CD4-positive, alpha-beta T cell treated with Interleukin-4 for 1 hour (primary cell): ENCODE measurements at places on chromosomes 13 and 19.

GRCh38 chr19:54096617-54097106 lies 3.9 kb downstream of the OSCAR start:
- DNase-seq = peak; percentile 22

DNA sequence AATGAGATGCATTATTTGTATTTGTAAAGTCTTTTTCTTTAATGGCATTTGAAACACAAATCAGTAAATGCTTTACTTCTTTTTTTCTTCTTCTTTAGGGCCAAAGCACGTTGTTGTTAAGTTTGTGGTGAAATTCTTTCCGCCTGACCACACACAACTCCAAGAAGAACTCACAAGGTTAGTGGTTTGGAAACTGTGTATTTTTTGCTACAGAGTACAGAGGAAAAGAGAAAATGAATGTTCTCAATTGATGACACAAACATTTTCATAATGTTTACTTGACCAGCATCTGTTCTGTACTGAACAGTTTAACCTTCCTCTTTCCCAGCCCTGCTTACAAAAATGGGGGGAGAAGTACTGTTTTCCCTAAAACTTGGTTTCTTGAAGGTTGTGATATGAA lies 190.9 kb upstream of the RNF113B start:
- DNase-seq = no peak

GRCh38 chr13:31951215-31951678 lies 80.3 kb upstream of the FRY start:
- peak; percentile 88 for DNase-seq

DNA sequence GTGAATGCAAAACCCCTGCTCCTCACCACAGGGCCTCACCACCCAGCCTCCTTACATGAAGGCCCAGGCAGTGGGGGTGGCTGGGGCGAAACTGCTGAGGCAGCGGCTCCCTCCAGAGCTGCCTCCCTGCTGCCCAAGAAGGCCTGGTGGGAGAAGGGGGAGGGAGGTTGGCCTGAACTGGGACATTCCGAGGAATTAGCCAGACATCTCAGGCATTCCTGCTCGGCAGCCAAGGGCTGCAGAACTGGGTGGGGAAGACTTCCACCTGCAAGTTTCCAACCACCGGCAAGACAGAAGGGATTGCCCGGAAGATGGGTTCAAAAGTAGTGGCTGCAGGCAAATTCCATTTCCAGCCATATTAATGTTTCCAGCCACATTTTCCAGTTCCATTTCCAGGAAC lies 2.3 kb upstream of the PSPN start:
- DNase-seq = no peak

- DNase-seq = no peak
Measured at GRCh38 chr13:60944016-60944415, 471.6 kb downstream of the PCDH20 start.

DNA sequence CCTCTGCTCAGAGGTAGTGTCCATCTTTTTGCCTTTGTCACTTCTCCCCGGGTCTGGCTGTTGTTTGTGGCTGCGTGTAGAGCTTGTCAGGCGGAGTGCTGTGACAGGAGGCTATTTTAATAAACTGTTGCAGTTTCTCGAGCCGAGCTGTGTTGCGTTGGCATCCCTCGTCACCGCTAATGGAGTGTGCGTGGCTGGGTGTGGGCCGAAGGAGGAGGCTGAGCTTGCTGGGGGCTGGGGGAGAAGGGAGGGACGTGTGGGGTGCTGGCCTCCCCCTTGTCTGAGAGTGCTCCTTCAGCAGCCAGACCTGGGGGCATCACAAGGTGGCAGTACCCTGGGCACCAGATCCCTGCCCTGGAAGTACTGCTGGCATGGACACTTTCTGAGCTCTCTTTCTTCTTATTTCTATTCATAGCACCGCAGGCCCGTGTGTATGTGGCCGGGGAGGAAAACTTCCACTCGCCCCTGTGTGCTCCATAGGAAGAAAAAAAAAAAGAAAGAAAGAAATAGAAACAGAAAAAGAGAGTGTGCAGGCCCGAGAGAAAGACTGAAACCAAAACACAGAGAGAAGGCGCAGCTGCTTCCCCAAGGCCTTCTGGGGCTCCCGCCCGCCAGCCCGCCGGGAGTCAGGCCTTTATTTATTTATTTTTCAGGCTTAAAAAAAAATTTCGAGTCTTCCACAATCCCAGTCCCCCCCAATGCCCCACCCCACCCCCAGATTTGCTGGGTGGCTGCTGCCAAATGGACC lies 27.0 kb downstream of the NFIX start:
- DNase-seq = no peak

GRCh38 chr13:90591927-90592268 lies 755.6 kb upstream of the MIR17HG start:
- no peak for DNase-seq

DNA sequence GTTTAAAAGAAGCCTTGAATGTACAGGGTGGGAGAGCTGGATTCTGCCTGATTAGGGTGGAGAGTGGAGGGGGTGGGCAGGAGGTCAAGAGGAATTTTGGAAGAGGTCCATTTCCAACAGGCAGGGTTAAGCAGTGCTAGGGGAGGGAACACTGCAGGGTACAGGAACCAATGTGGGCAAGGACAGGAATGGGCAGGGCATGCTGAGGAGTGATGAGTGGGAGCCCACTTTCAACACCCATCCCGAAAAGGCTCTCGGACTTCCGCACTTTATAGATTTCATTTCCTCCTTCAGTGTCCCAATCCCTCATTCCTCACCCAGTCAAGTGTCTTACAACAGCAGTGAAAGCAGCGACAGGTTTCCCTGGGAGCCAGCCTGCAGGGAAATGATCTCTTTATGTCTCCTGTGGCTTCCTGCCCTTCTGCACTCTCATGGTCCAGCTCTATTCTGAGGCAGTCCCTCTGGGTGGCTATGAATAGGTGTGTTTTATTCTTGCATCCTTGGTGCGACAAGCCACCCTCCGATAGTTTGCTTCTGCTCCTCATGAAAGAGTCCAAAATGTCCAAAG lies 50.5 kb upstream of the ZNF507 start:
- no peak for DNase-seq

- no peak for DNase-seq
Measured at GRCh38 chr13:59706101-59706976, 457.4 kb downstream of the DIAPH3 start.

DNA sequence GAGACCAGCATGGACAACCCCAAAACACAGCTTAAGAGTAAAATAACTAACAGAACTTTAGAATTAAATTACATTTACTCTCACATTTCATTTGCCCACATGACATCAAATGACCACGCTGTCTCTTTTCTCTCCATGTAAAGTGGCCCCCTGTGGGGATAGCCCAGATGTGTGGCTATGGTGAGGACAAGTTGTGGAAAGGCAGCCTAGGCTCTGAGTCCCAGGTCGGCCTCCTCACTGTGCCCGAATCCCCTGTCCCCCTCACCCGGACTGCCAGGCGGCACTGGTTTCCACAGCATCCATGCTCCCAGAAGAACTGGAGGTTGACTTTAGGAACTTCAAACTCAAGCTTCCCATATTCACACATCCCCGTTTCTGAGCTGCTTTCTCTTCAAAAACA lies 111.8 kb upstream of the UQCRFS1 start:
- no peak for DNase-seq

GRCh38 chr19:57280962-57281400 lies 696 bp downstream of the ZNF460 start:
- peak; percentile 41 for DNase-seq

DNA sequence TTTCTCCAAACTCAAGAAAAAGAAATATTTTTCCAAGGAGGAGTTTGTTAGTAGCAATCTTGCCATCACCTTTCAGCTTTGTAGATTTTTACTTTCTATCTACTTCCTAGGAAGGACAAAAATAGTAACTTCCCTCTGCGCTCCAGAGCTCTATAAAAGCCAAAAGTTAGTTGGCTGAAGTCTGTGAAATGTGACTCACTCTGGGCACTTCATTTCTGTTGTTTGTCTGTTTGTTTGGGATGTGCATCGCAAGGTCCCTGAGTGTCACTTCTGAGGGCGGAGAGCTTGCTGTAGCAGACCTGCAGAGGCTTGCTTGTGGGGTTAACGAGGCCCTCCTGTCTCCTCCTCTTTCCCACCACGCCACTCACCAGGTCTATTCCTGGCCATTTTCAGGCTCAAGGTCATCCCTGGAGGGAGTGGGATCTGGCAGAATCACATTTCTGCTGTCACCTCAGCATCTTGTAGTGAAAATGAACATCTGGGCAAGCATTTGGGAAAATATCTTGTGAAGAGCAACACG lies 307.6 kb downstream of the GPC6 start:
- DNase-seq = no peak

DNA sequence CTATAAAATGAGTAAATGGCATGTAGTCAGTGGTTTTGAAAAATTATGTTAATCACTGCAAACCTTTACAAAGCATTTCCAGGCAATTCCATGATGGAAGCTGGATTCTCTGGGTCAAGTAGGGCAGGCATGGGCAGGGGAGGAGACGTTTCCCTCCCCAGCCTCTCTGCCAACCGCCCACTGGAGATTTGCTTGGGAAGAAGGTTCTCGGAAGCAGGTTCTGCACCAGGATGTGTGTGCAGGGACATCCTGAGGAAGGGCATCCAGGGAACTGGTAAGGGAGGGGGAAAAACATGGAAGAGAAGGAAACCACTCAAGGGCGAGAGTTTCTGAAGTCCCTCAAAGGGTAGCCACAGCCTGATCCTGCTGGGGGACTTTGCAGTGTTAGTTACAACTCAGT lies 469.1 kb downstream of the TSHZ3 start:
- DNase-seq = no peak

- no peak for DNase-seq
Measured at GRCh38 chr13:98741741-98742435, 10.6 kb downstream of the SLC15A1 start.

- peak; percentile 82 for DNase-seq
Measured at GRCh38 chr19:51372649-51373504, at the start of gene NKG7. Gene NKG7, minus strand, starts transcription at chr19:51372654. Its CDS starts 119 bp downstream, at chr19:51372535.

DNA sequence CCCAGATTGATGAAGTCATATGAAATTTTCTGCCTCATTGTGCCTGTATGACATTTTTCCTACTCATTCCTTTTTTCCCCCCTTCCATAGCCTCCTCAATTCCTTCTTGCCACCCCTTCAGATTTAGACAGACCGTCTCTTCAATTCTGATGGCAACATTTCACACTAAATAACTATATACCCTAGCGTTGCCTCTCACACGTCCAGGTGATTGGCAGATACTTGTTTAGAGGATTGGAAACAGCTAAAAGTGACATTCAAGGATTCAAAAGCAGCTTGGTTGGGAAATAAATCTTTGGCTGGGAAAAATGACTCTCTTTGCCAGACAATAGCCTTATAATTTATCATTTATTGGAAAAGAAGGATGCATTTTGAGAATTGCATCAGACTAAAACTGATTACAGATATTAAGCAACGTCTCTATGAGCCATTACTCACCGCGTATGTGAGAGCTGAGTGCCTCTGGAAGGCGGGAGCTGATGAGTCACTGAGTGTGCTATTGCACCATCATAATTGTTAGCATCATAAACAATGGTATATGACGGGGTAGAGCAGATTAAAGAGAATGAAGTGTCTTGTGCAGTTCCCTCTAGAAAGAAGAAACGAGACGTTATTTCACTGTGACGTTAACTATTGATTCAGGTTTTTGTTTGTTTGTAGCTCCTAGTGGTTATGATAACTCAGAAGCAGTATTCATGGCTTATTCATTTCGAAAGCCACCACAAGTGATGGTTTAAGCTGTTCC lies 61.1 kb upstream of the FAM216B start:
- peak; percentile 58 for DNase-seq

GRCh38 chr13:40749327-40749726 lies 21.7 kb downstream of the MRPS31 start:
- no peak for DNase-seq

DNA sequence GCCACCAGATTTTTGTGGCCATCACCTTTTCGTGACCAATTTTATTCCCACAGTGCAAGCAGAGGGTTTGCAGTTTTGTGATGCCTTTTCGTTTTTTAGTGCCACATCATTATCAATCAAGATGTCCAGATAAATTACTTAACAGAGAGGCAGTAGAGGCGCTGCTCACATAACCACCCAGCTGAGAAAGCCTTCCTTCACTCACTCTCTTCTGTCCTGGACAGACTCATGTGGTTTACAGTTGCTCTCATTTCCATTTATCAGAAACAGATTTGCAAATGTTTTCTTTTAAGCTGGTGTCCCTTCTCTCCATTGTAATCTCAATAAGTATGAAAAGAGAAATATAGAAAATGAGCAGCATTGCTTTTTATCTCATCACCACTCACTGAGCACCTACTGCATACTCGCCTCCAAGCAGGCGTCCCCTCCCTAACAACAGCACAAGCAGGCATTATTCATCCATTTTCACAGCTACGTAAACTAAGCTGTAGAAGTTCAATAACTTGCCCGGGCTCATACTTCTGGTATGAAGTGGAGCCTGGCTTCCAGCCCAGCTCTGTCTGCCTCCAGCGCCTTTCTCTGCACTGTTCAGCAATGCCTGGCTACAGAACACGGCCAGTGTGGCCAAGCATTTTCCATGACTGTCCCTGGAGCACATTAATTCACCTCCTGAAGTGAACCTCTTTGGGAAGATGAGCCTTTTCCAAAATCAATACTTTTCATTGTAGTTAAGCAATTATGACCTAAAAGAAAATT lies 34.6 kb upstream of the KATNAL1 start:
- DNase-seq = no peak
